Daoy (cell line): ENCODE measurements at places on chromosomes 7 and 10. TPM values are rescaled to one million over a fixed set of nuclear protein-coding genes. Genes with fewer than 3 reads are reported as not detected.

The HPSE2 gene
- 0.06 and 0.54 TPM in 2 replicates for total RNA-seq

The ENTPD7 gene
- total RNA-seq, result 7.3 and 7.5 TPM in 2 replicates

The BLNK gene
- total RNA-seq, result not detected in 2 replicates

The MACROH2A2 gene
- 33.7 and 39.0 TPM in 2 replicates for total RNA-seq

The STYXL1 gene
- total RNA-seq, result 85.9 and 109 TPM in 2 replicates

The ITGB8 gene
- total RNA-seq, result 32.0 and 32.9 TPM in 2 replicates

The MGAM2 gene
- not detected in 2 replicates for total RNA-seq

The CPA5 gene
- total RNA-seq, result 0.06 TPM in 1 of 2 replicates, not detected in the other

The RASSF4 gene
- total RNA-seq, result 0.57 and 2.2 TPM in 2 replicates

The CALML5 gene
- not detected in 2 replicates for total RNA-seq

The CREB5 gene
- 12.1 and 17.3 TPM in 2 replicates for total RNA-seq

The FOXI2 gene
- total RNA-seq, result 0.06 TPM in 1 of 2 replicates, not detected in the other

DNA sequence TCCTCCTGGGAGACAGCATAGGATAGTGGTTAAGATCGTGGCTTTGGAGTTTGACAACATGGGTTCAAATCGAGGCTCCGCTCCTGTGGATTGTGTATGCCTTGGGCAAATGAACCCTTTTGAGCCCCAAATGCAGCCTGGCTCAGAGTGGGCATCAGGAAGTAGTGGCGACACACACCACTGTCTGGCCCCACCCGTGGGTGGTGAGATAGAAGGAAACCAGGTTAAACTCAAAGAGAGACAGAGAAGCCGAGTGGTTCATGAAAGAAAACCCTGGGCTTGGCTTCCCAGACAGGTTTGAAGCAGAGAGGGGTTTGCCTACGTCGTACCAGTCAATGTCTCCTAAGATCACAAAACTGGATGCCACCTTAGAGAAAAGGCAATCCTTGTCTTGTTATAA lies 57.7 kb downstream of the PRTFDC1 start:
- peak; percentile 43 for DNase-seq

DNA sequence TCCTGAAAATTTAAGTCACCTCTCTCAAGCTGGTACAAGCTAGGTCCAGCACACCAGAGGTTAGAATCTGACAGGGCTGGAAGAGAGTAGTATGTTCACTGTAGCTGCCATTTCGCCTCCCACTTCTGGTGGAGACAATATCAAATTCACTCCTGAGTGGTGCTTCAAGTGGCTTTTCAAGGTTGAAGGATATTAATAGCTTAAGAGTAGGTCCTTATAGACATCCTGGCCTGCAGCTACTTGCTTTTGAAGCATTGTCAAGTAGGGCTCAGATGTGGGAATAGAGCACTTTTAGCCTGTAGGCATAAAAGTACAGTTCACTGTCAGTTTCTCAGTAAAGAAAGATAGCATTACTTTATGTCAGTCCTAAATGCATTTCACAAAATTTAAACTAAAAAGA lies 270.5 kb upstream of the PLPP4 start:
- no peak for DNase-seq

DNA sequence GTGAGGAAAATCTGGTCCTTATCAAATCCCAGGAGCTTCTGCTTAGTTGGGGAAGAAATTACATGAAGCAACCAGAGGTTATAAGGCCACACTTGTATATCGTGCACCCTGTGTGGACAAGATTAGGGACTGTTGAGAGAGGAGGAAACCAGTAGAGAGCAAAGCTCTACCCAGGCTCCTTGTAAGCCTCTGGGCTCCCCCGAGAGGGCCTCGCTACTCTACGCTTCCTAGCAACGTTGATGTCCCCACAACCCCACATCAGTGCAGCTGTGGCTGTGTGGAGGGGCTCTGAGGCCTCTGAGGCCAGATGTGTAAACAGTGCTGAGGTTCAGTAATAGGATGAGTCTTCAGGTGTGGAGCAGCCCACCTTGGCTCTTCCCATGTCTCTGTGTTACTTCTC lies 16.0 kb downstream of the HIF1AN start:
- no peak for DNase-seq

DNA sequence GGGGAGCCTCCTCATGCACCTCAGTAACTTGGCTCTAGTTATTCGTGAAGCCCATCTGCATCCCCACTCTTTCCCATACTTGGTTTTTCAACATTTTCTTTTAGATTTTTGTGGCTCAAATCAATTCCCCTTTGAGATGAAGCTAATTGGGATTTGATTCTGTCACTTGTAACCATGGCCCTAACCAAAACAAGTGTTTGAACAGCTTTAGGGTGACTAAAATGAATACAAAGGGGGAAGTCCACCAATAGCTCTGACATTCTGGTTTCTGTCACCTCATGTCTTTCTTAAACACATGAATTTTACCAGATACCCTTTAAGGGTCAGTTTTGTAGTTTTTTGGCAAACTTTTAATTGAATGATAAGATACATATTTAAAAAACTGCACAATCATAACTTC lies 87.0 kb downstream of the PCGF5 start:
- no peak for DNase-seq

DNA sequence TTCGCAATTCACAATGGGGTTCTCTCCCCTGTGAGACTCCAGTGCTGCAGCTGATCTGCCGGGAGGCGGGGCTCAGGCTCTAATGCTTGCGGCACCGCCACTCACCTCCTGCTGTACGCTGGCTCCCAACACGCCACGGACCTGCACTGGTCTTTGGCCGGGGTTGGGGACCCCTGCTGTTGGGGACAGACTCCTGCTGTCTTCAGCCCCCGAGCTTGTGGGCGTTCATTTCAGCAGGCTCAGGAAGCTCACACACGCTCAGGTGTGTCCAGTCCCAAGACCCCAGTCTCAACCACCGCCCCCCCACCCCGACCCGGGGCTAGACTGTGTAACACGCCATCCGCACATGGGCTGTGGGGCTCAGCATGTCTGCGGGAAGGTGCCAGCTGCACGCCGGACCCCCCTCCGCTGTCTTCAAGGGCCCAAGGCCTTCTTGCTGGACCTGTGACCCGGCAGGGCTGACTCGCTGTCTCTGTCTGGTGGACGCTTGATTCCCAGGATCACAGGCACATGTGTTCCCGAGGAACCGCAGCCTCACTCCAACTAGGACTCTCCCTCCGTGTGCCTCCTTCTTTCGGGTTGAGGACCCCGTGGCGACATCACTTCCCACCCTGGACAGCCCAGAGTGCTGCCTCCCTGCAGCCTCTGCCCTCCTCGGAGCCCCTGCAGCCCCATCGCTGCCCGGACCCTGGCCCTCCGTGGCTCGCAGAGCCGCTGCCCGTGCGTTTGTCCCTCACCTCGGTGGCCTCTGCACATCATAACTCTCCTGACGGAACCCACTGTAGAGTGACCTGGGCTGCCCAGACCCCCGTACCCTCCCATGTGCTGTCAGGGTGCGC lies 106.4 kb downstream of the DNAJB6 start:
- no peak for DNase-seq

DNA sequence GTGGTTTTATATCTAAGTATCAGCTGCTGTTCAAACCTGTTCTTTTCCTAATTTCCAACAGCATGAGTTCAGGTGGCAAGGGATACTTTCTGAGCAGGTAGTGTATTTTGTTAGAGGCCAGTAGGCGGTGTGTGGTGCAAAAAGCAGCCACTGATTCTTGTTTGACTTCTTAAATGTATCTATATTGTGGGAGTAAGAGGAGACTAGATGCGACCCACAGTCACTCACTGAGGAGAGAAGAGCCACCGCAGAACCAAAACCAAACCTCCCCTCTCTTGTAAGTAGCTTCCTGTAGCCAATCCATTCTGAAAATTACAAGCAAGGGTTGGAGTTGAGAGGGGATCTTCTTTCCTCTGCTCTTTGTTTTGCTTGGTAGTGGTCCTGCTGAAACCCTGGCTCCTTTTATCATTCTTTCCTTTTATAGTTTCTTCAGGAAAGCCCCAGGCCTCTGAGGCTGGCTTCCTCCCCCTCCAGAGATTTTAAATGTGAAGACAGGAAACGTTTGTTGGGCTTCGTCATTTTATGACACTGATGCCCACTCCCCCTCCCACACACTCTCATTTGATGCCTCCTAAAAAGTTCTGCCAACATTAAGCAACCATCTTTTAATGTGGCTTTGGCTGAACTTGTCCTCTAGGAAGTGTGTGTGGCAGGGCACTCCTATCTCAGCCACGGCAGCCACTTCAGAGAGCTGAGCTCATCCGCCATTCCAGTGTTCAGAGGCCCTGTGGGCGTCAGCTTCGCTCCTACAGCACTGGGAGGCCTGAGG lies 566.0 kb downstream of the SUGCT start:
- DNase-seq, result peak; percentile 90

DNA sequence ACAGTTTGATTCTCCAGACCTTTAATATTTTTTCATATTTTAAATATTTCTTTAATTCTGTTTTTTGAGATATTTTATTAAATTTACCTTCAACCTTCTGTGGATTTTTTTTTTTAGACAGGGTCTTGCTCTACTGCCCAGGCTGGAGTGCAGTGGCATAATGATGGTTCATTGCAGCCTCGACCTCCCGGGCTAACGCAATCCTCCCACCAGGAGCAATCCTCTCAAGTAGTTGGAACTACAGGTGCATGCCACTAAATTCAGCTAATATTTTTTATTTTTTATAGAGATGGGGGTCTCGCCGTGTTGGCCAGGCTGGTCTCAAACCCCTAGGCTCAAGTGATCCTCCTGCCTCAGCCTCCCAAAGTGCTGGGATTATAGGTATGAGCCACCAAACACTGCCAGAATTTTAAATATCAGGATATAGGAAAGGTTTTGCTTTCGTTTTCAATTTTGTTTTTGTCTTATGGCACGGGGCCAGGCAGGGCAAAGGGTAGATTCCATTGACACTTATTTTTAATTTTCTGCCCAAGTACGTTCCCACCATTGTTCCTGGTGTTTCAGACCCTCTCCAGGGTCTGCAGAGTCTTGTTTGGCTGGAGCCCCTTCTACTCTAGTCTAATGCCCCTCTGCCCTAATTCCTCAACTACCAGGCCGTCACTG lies 1.2 kb downstream of the TACC2 start:
- DNase-seq, result peak; percentile 9

DNA sequence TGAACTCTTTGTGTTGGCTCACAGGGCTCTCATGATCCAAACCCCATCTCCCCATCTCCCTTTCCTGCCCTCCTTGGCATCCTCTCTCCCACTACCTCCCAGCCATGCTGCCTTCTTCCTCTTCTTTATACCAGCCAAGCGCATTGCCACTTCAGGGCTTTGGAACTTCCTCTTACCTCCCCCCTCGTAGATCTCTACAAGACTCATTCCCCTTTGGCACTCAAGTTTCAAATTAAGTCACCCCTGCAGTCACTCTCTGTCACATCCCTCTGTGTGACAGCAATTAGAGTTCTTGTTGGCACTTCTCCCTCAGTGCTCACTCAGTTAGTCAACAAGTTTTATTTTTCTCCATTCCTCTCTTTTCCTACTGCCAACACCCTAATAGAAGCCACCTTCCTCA lies 20.8 kb upstream of the NRP1 start:
- DNase-seq, result no peak

GRCh38 chr7:142353147-142354060 lies 95.5 kb upstream of the PRSS58 start:
- no peak for DNase-seq

- no peak for DNase-seq
These were observed 418.2 kb upstream of the PODXL start for GRCh38 chr7:131974671-131975070.

DNA sequence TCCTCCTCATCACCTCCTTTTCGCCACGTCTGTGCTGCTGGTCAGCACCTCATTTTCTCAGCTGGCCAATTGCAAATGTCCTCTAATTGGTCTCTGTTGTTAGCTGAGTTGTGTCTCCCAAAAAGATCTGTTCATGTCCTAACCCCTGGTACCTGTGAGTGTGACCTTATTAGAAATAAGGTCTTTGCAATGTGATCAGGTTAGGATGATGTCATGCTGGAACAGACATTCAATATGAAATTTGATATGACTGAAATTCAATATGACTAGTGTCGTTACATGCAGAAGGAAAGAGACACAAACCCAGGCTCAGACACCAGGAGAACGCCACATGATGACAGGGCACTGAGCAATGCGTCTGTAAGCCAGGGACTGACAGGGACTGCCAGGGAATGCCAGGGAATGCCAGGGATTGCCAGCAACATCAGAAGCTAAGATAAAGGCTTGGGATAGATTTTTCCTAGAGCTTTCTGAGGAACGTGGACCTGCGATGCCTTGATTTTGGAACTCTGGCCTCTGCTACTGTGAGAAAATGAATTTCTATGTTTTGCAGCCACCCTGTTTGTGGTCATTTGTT lies 77.5 kb upstream of the CXCL12 start:
- DNase-seq, result no peak

DNA sequence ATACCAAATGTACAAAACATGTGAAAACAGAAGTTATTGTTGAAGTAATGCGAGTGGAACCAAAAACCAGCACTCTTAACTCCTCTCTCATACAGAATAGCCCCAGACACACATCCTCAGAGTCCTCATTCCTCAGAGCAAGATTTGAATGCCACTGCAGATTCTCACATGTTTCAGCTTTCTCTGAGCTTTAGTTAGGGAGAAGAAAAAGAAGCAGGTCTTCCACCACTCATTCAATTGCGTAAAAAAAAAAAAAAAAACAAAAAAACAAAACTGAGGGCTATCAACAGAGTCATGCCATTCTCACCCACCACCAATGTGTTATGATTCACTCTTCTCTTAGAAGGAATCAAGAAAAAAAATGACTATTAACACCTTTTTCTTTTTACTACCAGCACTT lies 287.7 kb downstream of the IPMK start:
- no peak for DNase-seq

DNA sequence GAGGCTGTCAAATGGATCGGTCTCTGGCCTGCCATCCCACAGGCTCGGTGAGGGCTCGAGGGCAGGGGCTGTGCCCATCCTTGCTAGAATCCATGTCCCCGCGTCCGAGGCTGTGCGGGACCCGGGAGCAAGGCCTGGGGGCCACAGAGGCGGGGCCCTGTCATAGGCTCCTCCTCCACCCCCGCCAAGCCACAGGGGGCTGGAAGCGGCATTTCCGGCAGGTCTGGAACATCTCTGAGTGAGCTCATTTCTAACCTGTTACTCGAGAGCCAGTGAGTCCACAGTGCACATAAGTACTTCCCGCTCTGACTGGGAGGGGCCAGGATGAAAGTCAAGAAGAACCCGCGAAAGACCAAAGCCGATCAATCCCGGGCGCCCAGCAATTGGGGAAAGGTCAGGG lies 57.6 kb downstream of the NKX6-2 start:
- DNase-seq, result no peak
